ENCODE measurements at places on chromosomes 11 and 22. TPM values are rescaled to one million over a fixed set of nuclear protein-coding genes. Genes with fewer than 3 reads are reported as not detected.

GRCh38 chr22:24706054-24706453 is 68.5 kb downstream of the PIWIL3 start:
- no peak for DNase-seq

DNA sequence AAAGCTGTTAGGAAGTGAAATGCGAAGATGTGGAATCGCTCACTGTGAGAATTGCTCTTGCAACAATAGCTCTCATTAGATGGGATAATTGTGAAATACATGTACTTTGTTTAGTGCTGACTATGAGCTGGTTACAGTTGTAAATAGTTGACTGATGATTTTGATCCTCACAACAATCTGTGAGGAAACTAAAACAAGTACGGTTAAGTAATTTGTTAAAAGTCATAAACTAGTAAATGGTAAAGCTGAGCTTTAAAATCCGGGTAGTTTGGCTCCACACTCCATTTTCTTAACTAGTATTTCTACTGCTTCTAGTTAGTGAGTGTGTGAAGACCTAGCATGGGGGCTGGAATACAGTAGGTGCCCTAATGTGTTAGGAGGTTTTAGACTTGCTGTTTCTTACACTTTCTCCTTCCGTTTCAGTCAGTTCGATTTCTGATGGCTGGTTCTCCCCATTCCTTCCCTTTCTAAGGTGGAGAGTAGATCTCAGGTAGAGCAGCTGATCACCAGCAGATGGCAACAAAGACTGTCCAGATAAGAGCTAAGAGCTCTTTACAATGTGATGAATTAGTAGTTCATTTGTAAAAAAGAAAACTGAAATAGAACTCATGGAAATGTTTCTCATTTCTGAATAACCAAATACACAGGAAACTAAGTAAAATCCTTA is 16.3 kb upstream of the CYP2R1 start:
- no peak for DNase-seq

DNA sequence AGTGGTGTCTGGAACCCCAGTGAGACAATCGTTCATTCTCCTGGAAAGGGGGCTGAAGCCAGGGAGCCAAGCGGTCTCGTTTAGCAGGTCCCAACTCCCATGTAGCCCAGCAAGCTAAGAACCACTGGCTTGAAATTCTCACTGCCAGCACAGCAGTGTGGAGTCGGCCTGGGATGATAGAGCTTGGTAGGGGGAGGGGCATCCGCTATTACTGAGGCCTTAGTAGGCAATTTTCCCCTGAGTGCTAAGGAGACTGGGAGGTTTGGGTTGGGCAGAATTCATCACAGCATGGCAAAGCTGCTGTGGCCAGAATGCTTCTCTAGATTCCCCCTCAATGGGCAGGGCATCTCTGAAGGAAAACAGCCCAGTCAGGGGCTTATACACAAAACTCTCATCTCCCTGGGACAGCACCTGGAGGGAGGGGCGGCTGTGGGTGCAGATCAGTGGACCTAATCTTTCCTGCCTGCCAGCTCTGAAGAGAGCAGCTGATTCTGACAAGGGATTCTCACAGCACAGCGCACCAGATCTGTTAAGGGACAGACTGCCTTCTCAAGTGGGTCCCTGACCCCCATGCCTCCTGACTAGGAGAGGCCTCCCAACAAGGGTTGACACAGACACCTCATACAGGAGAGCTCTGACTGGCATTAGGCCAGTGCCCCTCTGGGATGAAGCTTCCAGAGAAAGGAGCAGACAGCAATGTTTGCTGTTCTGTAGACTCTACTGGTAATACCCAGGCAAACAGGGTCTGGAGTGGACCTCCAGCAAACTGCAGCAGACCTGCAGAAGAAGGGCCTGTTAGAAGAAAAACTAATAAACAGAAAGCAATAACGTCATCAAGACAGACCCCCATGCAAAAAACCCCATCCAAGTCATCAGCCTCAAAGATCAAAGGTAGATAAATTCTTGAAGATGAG is 14.8 kb downstream of the OR52M1 start:
- DNase-seq = no peak

DNA sequence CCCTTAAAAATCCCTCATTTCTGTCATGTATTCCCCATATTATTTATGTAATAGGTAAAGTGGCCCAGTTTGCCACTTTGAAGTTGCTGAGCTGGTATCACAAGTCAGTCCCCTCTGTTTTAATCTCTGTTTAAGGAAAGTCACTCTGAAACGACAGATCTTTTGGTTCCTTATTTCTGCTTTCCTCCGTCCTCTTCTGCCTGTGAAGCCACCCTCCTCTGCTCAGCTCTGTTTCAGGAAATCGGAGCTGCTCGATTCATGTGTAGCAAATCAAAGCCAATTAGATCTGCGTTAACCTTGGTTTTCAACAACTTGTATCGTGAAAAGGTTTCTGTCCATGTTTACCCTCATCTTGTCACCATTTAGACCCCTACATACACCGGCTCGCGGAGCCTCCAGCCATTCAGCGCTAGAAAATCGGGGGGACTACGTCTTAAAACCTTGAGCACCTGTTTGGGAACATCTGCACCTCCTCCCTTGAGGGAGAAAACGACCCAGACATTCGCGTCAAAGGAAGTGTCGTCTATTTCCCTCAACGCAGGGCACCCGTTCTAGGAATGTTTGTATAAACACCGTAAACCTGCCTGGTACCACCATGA is 576 bp upstream of the SC5D start:
- peak; percentile 59 for DNase-seq

DNA sequence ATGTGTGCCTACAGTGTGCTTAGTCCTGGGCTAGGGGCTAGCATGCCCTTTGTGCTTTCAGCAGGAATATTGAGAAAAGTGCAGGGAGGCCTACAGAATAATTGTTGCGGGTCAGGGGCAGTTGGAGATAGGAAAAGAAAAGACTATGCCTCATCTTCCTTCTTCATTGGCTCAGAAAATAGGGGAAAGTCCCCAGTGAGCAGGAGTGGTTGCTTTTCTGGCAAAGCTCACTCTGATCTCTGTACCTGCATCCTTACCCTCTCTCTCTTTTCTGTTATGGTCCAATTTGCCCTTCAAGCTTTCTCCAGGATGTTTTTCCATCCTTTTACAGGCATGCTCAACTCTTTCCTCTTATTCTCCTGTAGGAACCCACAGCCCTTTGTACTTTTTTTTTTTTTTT is 29.5 kb upstream of the RRM1 start:
- DNase-seq = no peak

- peak; percentile 79 for DNase-seq
Observed at GRCh38 chr22:30609260-30610185, 2.5 kb downstream of the TCN2 start.

LRP5 gene
- 34.6 TPM for total RNA-seq

OOSP4A gene
- total RNA-seq = not detected

All from right atrium auricular region (tissue), 2 donors.